ENCODE measurements at places on chromosomes 12 and 14.

DNA sequence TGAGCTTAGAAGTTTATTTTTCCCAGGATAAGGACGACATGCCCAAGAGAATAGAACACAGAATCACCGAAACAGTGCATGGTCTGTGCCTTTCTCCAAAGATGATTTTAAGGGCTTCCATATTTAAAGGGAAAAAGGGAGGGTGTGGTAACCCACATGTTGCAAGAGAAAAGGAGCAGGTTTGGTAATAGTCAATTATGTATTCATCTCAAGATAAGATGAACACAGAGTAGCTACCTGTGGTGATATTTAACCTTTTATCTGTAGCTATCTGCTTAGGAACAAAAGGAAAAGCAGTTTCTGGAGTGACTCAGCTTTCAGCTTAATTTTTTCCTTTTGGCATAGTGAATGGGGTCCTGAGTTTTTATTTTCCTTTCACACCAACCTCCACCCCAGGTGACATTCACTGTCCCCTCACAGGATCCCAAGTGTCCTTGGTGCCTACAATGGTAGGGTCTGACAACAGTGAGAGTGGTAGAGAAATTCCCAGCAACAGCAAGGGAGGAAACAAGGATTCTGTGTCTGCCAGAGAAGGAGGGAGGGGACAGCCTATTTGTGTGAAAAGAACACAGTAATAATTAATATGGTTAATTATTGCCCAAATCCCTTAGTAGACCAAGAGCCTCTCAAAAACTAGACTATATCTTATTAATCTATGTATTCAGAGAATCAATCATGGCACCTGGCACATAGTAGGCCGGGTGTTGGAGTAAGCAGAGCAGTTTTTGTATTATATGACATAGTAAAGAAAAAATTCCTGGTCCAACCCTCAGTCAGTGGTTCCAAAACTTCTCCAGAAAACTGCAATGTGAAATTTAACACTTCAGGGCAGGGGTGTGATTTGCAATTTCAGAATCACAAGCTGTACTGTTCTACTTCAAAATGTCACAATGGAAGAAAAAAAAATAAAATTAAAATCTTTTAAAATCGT, 154.5 kb downstream of the PHLDA1 start:
- DNase-seq = no peak

- no peak for DNase-seq
These were observed 22.2 kb downstream of the FCF1 start for GRCh38 chr14:74735125-74735524.

DNA sequence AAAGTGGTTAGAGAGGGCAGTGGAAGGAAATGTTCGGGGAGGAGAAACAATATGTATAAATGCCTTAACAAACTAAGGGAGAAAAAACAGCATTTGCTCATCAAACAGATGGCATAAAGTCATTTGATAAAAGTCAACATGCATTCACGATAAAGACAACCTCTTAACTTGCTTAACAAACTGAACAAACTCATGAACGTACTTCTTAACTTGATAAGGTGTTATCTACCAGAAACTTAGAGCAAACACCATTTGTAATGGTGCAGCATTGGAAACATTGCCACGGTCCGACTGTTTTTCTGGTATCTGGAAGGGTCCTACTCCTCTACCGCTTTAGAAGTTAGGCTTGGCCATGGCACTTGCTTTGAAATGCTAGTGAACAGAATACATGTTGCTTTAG, 4.2 kb upstream of the RPS6KL1 start:
- no peak for DNase-seq

DNA sequence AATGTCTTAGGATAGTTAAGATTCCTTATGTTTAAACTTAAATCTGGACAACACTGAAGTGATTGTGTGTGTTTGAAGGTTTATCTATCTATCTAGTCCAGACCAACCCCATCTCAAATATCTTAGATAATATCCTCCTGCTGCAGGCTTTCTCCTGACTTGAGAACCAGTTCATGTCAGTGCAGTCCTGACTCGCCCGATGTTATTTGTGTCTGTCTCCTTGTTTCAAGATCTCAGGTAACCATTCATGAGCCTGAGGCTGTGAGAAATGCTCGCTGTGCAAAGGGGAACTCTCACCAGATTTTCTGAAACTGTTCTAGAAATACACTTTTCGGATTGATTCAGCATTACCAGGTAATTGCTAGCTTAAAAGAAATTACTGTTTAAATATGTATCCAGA, 356.2 kb downstream of the SNAPC1 start:
- DNase-seq = peak; percentile 18

DNA sequence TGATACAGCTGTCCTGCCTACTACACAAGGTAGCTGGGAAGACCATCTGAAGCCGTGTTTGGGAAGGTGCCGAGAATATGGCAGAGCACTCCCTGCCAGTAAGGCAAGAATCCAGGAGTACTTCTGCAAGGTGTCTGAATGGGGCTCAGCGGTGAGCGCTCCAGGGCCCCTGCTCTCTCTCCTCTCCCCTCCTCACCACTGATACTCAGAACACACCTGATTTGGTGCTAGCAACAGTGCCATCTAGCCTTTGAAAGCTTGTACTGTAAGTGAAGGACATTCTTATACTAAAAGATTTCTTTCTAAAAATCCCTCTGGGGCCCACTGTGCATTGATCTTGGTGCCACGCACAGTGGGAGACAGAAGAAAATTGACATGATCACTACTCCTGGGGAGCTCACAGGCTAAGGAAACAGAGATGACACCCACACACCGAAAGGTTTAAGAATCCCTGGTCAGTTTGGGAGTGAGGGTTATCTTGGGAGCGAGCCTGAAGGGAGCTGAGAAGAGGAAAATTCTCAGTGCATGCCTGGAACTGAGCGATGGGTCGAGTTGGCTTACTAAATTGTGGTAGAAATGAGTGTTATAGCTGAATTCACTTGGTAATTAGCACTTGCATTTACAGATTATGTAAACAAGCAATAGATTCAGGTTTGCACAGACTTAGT, 216.9 kb downstream of the NTF3 start:
- DNase-seq = peak; percentile 84

DNA sequence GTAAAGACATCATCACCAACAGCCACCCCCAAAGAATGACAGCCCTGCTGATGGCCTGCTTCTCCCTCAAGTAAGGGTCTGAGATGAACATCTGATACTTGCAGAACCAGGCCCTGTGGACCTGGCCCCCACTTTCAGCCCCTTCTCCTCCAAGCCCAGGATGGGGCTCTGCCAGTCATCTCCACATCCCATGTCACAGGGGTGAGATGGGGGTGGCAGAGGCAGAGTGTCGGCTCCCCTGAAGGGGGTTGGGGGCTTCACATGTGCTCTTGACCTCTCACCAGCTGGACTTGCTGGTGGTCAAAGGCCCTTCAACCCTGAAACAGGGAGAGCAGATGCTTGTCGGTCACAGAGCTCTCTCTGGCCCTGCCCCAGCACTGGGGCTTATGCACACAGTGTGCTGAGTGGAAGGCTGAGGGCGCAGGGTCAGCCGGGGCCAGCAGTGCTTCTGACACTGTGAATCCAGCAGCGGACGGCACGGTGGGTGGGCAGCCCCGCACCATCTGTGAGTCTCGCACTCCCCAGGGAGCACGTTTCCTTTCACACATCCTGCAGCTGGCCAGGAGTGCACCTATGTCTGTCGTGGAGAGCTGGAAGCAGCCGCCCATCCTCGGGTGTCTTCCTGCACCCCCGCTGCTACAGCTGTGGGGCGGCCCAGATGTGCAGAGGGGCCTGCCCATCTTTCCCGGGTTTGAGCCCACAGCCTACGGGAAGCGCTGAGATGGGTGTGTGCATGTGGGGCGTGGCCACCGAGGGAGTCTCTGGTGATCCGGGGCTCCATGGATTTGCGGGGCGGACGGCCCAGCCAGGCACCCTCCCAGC, 94.3 kb downstream of the ADGRD1 start:
- DNase-seq = no peak

DNA sequence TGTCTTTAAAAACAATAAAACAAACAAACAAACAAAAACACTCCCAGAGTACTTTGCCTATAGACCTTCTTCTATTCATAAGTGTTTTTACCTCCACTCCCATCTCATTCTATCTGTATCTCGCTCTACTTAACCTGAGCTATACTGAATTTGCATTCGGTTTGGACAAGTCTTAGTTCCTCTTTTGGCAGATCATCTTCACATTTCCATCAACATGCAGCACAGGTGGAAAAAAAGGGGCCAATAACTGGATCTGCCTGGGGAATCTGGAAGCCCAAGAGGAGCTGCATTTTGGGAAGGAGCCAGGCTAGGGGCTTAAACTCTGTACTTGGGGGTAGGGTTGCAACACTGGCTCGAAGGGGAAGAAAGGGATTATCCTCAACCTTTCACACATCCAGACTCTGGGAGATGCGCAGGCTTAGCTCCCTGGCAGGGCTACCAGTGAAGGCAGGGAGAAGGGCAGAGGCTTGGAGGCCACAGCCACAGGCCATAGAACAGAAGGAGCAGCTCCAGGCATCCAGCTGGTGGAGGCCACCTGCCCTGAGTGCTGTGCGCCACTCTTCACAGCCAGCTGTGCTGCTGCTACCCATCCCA, 4.1 kb downstream of the NINJ2 start:
- no peak for DNase-seq

- peak; percentile 36 for DNase-seq
These were observed 53.7 kb downstream of the GALNT4 start for GRCh38 chr12:89470741-89471509.

- DNase-seq = no peak
These were observed 66.6 kb upstream of the FBRSL1 start for GRCh38 chr12:132423251-132423819.

DNA sequence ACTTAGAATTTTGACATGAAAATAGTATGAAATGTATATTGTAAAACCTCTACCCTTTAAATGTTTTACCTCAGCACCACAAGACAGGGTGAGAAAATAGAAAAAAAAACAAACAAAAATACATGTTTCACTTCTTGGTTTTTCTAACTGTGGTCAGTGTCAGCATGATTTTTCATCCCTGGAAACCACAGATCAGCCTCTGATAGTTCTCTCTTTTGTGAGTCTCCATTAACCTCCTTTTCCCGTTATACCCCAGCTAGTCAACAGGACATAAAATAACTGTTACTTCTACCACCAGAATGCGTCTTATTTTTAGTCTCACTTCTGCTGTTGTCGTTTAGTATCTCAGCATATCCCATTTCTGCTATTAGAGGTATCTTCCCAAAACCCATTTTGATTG, 48.3 kb upstream of the KCNMB4 start:
- DNase-seq = no peak

GRCh38 chr12:47360771-47361388, 281.1 kb upstream of the AMIGO2 start:
- no peak for DNase-seq

GRCh38 chr14:103194256-103195045, 71.2 kb downstream of the TNFAIP2 start:
- no peak for DNase-seq

GRCh38 chr12:114265036-114265435, 140.9 kb downstream of the TBX5 start:
- DNase-seq = no peak

GRCh38 chr12:113184098-113184899, 979 bp downstream of the DDX54 start:
- DNase-seq = no peak

GRCh38 chr12:4308334-4308950, 12.6 kb upstream of the TIGAR start:
- no peak for DNase-seq

DNA sequence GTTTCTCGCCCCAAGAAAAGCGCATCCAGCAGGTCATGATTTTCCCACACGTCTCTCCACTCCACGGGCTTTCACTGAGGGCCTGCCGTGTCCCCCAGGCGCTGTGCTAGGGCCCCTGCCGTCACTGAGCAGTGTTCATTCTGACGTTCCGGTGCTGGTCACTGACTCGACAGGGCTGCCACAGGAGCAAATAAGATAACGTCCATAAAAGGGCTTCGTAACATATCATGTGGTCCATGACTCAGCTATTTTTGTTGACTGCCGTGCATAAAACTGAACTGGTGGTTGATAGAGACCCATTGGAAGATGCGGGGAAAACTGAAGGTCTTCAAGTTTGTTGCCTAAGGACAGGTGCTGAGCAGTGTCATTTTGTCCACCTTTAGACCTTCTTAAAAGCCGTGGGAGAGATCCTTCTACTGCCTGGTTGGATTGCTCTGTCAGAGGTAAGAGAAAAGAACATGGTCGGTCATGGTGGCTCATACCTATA, 46.3 kb downstream of the ADGRD1 start:
- no peak for DNase-seq

- no peak for DNase-seq
These were observed 210.7 kb upstream of the ATP2B1 start for GRCh38 chr12:89919241-89919906.

DNA sequence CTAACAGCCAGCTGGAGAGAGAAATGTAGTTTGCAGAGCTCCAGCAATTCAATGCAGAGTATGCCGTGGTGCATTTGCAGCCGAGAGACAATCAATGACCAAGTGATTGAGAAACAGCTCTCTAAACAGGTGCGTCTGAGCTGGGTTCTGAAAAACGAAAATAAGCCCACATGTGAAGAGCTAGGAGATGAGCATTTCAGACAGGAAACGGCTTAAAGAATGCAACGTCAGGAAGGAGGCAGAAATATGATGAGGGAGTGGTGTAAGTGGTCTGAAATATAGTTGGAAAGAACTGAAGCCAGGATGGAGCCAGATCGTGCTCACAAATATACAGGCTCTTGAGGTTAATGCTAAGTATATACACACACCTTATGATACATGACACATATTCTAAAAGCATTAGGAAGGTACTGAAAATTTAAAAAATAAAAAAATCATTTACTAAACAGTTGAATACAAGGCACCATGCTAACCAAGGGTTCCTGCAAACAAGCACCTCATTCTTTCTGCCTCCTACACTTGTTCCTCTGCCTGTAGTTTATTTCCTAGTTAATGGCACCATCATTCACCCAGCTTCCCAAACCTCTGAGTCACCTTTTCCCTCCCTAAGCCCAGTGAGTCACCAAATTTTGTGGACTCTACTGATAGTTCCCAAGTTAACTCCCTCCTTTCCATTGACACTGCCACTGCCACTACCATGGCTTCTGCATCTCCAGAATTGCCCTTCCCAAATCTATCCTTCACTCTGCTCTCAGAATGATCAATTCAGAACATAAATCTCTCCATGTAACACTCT, 2.3 kb upstream of the GARIN2 start:
- DNase-seq = no peak

GRCh38 chr12:73726881-73727280, 810.8 kb upstream of the ATXN7L3B start:
- no peak for DNase-seq

DNA sequence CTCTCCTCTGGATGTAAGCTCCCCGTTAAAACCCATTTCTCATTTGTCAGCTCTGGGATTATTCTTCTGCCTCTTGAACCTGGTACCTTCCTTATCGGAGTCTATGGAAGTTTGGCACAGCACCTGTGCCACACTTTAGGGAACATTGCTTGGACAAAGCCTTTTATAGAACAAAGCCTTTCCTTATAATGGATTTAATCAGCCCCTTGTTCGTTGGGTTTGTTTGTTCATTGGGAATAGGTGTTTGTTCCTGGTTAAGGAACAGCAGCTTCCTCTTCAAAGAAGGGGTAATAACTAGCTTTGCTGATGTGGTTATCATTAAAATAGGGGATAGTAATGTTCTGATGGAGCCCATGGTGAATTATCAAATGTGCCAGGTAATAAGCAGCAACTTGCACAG, 70.4 kb downstream of the NRXN3 start:
- no peak for DNase-seq

All from brain (organoid and tissue), 16 donors.